ENCODE measurements at places on chromosomes 5 and 9.
A peak's percentile ranks its signal among the peaks of the same experiment; 100 is the strongest.

- DNase-seq: no peak
These were observed 82.2 kb upstream of the ICE1 start for GRCh38 chr5:5340206-5340729.

DNA sequence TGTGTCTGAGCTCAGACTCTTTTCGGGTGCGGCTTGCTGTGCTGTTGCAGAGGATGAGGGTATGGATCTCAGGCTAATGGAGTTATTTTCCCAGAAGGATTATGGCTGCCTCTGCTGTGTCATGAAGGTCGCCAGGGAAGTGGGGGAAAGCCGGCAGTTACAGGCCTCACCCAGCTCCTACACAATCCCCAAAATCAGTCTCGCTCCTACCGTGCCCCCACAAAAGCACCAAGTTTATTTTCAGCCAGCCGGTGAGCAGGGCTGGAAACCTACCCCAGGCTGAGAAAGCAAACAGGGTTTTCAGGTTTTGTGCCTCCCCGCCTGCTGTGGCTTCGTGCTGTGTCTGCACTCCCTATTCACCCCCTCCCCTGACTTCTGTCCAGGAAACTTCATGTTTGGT, 113.3 kb downstream of the SLC24A2 start:
- DNase-seq: no peak

GRCh38 chr9:16308645-16309044, 561.8 kb downstream of the BNC2 start:
- no peak for DNase-seq

- no peak for DNase-seq
These were observed 1092.6 kb upstream of the CDH6 start for GRCh38 chr5:30100929-30101328.

DNA sequence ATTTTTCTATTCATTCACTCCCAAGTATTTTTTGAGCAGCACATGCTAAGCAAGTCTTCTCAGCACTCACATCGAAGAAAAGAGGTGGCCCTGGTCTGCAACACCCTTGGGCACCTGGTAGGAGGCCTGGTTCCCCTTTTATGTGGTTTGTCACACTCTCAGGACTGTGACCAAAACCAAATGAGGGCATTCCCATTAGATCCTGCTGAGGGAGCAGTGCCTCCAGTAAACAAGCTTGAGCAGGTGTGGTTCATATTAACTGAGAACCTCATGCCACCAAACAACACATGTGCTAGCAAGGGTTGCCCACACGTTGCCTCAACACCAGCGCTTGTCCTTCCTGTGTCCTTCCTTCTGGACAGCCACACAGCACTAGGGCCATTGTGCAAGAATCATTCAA, 26.9 kb upstream of the SYK start:
- DNase-seq: no peak

- DNase-seq: no peak
These were observed 4.6 kb upstream of the SLC6A7 start for GRCh38 chr5:150184990-150185912.

GRCh38 chr5:151158287-151158661, 695 bp upstream of the ANXA6 start:
- no peak for DNase-seq

GRCh38 chr5:154517181-154517580, 39.2 kb upstream of the HAND1 start:
- DNase-seq: no peak

- no peak for DNase-seq
These were observed 616.6 kb upstream of the SEMA6A start for GRCh38 chr5:117191251-117191650.

DNA sequence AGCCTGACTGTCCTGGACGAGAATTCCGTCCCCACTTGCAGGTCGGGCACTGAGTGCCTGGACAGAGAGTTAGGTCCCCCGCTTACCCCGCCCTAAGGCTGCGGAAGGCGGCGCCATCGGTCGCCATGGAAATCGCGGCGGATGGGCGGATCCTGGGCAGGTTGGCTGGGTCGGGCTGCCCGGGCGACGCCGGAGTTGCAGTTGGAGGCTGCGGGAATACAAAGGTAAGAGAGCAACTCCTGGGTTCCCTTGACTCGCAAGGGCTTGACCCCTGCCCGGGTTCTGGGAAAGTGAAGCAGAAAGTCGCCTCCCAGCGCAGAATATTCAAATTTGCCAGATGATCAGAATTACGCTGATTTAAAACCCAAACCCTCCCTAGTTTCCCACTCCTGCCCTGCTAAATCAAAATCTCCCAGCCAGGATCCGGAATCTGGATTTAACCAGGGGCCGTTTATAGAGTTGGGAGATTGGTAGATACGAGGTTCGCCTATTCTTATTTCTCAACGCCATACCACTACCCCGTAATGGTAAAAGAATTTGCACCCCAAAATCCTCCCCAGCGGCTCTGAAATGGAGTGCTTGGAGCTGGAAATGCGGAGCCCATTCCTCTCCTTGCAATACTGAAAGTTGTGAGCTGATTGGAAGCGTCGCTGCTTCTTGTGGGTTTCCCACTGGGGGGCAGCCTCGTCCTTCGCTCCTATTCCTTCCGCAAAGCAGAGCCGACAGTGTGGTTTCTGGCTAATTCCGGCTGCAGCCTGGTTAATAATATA, 156.4 kb upstream of the RASEF start:
- no peak for DNase-seq

DNA sequence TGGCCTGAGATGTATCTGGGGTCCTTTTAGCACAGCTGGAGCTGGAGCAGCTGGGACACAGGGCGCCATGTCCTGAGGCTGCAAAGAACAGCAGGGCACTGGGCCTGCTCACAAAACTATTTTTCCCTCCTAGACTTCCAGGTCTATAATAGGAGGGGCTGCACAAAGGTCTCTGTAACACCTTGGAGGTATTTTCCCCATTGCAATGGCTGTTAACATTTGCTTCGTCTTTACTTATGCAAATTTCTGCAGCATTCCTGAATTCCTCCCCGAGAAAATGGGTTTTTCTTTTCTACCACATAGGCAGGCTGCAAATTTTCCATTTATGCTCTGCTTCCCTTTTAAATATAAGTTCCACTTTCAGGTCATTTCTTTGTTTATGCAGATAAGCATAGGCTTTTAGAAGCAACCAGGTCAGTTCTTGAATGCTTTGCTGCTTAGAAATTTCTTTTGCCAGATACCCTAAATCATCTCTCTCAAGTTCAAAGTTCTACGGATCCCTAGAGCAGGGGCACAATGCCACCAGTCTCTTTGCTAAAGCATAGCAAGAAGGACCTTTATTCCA, 130.8 kb downstream of the PCSK1 start:
- DNase-seq: no peak

DNA sequence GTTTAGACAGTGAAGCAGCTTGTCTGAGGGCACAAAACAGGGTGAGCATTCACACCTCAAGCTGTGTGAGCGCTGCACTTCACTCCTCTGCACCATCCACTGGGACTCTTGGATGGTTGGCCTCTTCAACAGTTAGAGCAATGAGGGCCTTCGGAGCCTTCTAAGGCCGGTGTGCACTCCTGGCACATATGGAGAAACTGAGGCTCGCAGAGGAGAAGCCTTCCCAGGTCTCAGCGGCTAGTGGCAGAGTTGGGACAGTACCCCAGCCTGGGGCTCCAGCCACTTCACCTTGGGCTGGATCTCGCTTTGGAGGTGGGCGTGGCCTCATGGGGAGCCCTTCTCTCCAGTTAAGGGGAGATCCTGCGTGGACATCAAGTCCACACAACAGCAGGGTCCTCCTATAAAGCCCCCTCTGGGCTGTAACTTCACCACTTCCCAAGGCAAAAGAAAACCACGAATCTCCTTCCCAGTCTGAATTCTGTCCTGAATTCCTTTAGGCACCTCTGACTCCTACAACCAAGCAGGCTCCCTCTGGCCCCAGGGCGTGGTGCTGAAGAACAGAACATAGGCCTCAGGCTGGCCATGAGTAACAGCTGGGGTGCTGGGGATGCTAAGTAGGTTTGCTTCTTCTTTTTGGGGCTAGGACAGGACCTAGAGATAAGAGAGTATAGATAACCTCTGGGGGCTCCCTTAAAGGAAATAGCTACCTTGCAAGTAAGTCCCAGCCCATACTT, 30.5 kb upstream of the CSF1R start:
- no peak for DNase-seq

DNA sequence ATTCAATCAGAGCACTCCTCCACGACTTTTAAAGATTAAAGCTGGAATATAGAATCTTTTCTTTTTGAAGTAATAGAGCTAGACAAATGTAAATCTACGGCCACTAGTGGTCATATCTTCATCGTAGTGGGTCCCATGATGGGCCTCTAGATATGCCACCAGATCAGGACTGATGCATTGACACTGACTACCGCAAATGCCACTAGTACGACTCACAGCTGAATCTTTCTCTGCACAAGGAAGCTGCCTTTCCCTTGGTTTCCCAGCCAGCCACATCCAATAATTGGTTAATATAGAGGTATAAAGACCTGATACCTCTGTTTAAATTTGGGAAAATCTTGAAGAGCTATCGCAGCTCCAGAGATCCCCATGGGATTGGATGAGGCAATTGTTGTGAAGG, 37.8 kb upstream of the ADRB2 start:
- DNase-seq: no peak

DNA sequence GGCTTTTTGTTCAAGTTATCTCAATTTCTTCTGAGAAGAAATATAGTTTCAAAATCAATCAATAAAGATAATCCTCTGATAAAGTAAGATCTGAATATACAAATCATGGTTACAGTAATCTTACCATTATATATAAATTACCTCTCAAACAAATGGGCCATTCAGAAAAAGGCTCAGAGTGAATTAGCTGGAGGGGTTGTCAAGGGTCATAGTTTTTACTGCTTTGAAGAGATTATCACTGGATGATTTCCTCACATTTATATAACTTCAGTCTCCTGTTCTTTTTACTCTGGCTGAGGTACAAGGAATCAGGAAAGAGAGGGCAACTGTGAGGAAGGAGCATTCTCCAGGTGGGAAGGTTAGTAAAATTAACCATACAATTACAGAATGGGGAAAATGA, 148.6 kb upstream of the ELL2 start:
- DNase-seq: no peak

DNA sequence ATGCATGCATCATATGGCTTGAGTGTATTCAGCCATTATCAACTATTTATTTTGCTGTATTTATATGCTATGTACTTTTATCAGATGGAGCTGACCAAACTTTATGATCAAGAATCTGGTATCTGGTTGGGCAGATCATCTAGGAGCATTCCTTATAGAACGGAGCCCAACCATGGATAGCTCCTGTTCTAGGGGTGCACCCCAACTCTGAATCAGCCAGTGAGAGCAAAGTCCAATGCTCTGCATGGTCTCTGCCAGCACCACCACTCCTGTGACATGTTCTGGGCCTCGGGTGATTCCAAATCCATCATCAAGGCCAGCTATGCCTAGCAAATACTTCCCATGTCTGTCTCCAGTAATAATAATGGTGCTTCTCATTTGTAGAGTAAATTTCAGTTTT, 517.5 kb downstream of the AGTPBP1 start:
- no peak for DNase-seq

- no peak for DNase-seq
These were observed 42.7 kb downstream of the PTPN3 start for GRCh38 chr9:109455391-109455790.

DNA sequence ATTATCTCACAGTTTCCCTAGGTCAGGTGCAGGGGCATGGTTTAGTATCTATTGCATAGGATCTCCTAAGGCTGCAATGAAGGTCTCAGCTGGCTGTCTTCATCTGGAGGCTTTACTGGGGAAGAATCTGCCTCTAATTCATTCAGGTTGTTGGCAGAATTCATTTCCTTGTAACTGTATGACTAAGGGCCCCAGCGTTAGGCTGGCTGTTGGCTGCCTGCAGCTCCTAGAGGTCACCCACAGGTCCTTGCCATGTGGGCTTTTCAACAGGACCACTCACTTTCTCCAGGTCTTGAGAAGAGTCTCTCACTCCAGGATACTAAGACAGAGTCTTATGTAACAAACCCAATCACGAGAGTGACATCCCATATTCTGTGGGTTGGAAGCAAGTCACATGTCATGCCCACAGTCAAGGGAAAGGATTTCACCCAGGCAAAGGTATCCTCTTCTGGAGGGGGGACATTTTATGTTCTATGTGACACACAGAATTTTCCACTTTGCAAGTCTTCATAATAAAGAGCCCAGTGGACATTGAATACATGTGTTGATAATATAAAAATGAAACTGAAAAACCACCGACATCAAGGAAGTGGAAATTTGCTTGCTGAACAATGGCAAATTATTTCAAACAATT, 38.2 kb downstream of the HMHB1 start:
- no peak for DNase-seq

DNA sequence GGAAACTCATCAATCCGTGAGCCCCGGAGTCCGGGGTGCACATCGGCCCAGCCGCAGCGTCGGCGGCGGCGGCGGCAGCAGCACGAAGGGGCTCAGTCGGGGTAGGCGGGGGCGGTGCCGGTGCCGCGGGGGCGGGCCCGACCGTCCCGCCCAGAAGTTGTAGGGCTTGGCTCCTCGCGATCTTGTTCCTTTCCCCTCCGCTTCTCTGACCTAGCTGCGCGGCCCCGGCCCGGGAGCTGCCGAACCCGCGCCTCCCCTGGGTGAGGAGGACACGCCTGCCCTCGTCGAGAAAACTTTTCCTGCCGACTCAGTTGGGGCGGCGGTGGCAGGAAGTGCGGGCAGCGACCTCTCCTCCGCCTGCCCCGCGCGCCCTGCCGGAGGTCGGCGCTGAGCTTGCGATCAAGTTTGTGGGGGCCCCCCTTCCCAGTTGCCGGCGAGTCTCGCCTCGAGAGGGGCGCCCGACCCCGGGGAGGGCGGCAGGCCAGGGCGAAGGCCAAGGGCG, at the start of gene MAN2A1:
Gene MAN2A1, plus strand, starts transcription at position 188 of the 502 bp plus-strand sequence. CDS start 491 bp downstream, outside the sequence.
- peak; percentile 84 for DNase-seq

- no peak for DNase-seq
These were observed 10.2 kb upstream of the SLC25A51 start for GRCh38 chr9:37914154-37914551.

- no peak for DNase-seq
These were observed 243.7 kb downstream of the CWC27 start for GRCh38 chr5:65012301-65012892.

- DNase-seq: no peak
These were observed 265.8 kb downstream of the TENT4A start for GRCh38 chr5:6979061-6979460.

DNA sequence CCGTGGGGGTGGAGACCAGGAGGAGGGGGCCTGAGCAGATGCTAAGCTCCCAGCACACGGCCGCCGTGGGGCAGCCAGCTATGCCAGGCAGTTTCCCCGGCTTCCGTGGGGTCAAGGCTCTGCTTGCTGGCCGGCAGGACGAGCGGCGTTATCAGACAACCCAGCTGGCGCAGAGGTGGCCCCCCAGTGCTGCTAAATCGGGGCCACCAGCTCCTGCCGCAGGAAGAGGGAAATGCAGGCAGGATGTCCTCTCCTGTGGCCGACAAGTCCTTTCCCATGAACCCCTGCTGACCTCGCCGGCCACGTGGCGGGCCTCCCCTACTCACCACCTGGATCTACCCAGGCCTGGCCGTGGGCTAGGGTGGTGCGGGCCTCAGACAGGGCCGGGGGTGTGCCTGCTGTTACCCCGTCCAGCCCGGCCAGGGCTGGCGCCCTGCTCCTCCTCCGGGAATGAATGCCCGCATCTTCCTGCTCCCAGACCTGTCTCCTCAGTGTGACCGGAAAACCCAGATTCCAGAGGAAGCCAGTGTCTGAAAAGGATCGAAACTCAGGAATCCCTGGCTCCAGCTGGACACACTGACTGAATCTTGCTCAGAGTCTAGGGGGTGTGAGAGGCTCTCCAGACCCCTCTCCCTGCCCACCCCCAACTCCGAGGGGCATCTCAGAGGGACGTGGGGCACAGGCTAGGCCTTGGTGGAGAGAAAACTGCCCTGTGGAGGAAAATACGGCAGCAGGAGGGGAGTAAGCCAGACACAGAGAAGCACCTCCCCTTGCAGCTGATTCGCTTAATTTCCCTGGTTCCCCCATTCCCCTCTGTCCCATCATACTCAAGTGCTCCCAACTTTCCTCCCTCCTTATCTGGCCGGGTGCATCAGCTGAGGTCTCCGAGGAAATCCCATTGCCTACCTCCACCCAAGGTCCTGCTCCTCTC, 3.9 kb downstream of the FLT4 start:
- DNase-seq: no peak

Measured in activated T-cell treated with anti-CD3 and anti-CD28 coated beads, Interleukin-2, amount 50 U/mL, for 72 hours (primary cell).